ENCODE measurements at places on chromosomes 6 and 20.
A peak's percentile ranks its signal among the peaks of the same experiment; 100 is the strongest.

DNA sequence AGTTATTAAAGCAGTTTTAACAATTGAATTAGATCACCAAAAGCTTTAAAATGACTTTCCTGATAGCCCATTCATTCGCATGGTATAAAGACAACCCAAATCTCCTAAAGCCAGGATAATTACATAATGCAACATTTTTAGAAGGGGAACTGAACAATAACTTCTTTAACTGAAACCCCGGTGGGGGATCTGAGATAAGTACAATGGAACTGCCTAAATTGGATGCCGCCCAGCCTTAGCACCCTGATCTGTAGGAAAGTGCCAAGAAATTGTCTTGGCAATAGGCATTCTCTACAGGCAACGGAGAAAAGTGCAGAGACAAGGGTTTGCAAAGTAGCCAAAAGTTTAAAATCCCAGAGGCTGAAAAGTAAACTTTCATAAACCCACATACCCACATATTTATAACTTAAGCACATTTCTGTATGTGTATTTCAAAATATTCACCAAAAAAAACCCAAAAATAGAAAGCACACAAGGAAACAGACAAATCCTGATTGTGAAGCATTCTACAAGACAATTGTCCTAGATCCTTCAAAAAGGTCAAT lies 98.8 kb upstream of the BEND6 start:
- no peak for DNase-seq

DNA sequence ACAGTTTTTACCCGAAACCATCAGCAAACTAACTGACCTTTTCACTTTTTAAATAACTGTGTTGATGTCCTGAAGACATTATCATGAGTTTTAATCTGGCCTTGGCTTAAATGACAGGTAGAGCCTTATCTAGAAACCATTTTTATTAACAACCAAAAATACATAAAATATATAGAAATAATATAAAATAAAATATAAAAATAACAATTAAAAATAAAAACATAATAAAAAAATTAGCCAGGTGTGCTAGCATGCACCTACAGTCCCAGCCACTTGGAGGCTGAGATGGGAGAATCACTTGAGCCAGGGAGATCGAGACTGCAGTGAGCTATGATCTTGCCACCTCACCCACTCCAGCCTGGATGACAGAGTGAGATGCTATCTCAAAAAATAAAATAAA lies 21.6 kb downstream of the HMGN3 start:
- DNase-seq, result no peak

- DNase-seq, result no peak
Measured at GRCh38 chr6:15578716-15579391, 84.0 kb downstream of the DTNBP1 start.

- peak; percentile 70 for DNase-seq
Measured at GRCh38 chr20:51486197-51487005, 56.1 kb downstream of the NFATC2 start.

DNA sequence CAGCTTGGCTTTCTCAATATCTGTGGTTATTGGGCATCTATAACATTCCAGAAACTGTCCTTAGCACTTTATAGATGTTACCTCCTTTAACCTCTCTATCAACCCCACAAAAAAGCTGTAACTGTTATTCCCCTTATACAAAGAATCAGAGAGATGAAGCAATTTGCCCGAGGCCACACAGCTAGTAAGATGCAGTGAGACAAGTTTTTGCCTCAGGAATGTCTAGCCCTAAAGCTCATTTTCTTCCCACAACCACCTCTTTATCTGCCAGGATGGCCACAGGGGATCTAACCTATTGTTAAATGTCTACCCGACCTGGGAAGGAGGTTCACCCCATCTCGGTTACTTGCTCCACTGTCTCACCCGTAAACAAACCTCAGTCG lies 31.9 kb upstream of the TCP11 start:
- no peak for DNase-seq

- no peak for DNase-seq
Measured at GRCh38 chr20:10323729-10324128, 105.1 kb downstream of the SNAP25 start.

DNA sequence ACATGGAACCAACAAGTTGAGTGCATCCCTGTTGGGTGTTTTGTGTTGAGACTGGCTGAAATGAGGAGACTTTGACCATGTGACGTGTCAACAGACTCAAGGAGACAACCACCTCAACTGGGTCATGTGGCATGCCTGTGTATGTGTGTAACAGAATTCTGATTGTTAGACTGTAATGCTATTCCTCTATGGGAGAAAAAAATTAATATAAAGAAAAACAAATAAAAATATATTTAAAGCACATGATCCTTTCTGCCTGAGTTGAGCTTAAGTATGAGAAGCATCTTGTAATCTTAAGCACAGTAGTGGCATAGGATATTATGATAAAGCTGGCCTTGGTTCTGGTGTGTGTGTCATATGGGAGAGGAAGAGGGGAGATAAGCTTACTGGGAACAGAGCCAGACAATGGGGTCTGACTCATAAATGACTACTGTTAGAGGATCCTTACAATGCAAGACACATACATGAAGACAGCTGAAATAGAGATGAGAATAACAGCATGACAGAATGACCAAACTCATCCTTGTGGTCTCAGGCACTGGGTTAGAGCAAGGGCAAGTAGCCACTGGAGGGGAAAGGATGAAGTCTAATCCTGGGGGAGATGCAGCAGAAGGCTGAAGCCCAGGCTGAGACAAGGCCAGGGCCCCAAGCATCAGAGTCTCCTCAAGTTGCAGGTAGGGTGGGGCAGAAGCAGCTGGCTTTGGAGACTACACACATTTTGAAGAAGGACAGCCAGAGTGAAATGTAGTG lies 9.2 kb downstream of the TP53INP2 start:
- DNase-seq, result no peak

DNA sequence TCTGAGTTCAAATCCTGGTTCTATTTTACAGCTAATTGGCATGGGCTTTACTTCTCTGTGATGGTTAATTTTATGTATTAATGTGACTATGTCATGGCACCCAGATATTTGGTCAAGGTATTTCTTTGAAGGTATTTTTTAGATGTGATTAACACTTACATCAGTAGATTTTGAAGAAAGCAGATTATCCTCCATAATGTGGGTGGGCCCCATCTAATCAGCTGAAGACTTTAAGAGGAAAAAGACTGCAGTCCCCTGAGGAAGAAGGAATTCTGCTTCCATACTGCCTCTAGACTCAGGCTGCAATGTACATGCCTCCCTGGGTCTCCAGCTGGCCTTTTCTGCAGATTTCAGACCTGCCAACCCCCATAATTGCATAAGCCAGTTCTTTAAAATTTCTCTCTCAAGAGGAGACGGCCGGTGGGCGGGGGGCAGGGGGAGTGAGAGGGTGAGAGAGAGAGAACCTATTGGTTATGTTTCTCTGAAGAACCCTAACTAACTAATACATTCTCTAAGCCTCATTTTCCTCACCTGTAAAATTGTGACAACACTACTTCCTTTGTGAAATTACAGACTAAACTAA lies 338.2 kb upstream of the PRDM1 start:
- no peak for DNase-seq

DNA sequence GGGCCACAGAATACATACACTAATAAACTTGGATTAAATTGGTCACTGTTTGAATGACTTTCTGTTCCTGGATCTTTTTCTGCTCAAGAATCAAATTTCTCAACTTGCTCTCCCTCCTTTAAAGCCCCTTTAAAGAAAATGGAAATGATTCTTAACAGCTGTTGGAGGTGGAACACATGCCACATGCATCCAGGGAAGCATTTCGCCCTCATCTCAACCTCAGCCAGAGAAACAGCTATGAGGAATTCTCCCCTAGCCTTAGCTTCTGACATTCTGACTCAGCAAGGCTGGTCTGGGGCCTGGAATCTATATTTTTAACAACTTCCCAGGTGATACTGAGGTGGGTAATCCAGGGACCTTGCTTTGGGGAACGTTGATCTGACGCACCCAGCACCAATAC lies 263.4 kb upstream of the ECI2 start:
- no peak for DNase-seq

GRCh38 chr6:158087224-158087867 lies 80.7 kb downstream of the SERAC1 start:
- no peak for DNase-seq

DNA sequence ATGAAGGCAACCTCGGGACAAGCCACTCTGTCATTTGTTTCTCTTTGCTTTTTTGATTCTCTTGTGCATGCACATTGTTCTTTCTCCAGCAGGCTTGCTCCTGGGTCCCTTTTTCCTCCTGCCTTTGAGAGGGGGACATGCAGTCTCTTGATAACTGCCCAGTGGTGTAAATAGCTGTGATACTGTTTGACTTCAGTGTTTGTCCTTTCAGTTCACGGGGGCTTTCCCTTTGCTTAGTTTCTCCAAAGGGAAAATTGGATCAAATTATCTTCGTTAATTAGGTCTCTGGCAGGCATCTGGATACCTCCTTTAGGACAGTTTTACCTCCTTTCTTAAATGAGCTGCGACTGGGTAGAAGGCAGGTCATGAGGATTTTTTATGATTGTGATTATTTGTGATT lies 41.5 kb downstream of the RALGAPB start:
- DNase-seq, result no peak

GRCh38 chr6:163419413-163420288 lies 5.1 kb downstream of the QKI start:
- no peak for DNase-seq

DNA sequence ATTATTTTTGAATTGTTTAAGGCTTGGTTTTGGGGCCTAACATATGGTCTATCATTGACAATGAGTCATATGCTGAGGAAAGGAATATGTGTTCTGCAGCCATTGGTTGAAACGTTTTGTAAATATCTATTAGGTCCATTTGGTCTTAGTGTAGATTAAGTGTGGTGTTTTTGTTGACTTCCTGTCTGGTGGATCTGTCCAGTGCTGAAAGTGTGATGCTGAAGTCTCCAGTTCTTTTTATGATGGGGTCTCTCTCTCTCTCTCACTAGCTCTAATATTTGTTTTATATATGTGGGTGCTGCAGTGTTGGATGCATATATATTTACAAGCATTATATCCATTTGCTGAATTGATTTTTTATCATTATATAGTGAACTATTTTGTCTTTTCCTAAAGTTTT lies 727.2 kb downstream of the KHDRBS2 start:
- no peak for DNase-seq

DNA sequence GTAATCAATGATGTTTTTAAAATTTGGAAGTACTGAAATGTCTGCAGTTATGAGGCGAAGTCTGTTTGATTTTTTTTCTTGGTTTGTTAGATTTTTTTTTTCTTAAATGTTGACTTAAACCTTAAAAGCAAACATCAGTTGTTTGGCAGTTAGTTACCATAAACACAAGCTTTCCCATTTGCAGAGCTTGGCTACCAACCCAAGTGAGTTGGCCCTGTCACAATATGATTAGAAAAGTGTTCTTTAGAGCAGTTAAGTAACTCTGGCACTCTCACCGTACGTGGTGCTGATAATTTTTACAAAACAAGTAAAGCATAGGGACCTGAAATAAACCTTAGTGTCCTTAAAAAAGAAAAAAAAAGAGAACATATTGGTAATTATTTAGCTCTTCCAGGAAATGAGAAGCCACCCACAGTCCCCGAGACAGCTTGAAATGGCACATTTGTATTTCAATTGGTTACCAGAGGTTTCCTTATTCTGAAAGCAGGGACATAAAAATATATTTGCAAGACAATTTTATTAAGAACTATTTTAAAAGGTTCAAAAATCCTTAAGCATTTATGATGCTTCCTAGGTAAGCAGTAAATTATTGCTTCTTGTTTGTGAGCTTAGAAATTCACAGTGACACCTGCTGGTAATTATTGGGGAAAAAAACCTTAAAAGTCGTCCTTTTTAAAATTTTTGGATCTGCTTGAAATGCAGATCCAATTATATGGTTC lies 3.9 kb downstream of the HEY2 start:
- peak; percentile 69 for DNase-seq

- DNase-seq, result no peak
Measured at GRCh38 chr20:52972965-52973819, 1.0 kb downstream of the TSHZ2 start.

- DNase-seq, result no peak
Measured at GRCh38 chr6:130666786-130667185, 160.4 kb upstream of the SMLR1 start.

All from LNCaP clone FGC (cell line).